Central memory CD4-positive, alpha-beta T cell (primary cell): ENCODE measurements at places on chromosomes 12 and 14.

DNA sequence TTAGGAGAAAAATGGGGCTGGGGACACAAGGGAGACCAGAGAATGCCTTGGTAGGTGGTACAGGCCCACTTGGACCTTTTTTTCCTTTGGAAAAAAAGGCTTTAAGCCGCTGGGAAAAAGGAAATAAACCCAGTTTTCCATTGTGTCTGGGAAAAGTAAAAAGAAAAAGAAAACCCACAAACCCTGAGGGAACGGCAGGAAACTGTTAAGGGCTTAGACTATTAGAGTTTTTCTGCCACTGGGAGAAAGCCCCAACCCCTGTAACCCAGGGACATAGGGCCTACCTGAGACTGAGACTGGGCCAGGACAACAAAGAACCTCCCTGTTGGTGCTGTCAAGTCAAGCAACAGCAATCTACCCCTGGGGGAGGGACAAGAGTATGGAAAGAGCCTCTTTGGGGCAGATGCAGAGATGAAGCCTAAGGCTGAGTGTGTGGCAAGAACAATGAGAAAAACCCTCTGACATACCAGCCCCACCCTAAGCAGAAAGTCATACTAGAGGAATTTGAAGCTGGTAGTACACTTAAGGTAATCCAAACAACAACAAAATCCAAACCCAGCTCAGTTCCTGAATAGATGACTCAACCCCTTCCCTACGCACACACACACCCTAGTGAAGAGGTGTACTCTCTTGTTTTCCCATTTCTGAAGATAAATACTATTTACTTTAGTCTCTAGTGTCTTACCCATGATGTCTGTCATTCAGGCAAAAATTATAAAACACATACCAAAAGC lies 22.8 kb downstream of the ATF1 start:
- no peak for DNase-seq

GRCh38 chr14:36284971-36285595 lies 35.4 kb downstream of the MBIP start:
- DNase-seq = no peak

DNA sequence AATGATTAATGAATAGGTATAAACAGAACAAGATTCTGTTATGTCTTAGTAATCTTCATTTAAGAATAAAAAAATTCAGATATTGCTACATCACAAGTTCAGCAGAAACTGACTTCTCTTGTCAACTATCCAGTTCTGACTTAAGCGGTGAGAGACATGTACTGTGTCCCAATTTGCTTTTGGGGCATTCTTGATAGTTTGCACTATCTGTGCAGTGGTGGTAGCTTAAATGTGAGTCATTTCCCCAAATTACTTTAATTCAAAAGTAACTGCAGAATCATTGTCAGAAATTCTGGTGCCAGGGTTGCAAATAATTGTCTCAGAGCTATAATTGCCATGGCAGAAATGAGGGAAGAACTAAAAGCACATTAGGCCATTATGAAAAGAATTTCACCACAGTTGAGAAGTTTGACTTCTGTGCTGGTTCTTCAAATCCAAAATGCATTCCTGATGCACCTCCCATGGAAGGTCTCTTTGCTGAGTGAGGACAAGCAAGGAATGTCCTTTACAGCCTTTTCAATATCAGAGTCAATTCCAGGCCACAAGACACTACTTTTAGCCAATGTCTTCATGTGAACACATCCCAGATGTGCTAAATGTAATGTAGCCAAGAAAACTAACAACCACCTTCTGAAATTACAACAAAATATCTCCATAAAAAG lies 304.7 kb downstream of the SSPN start:
- no peak for DNase-seq

- DNase-seq = no peak
These were observed 77.2 kb downstream of the BAZ1A start for GRCh38 chr14:34797747-34798583.

DNA sequence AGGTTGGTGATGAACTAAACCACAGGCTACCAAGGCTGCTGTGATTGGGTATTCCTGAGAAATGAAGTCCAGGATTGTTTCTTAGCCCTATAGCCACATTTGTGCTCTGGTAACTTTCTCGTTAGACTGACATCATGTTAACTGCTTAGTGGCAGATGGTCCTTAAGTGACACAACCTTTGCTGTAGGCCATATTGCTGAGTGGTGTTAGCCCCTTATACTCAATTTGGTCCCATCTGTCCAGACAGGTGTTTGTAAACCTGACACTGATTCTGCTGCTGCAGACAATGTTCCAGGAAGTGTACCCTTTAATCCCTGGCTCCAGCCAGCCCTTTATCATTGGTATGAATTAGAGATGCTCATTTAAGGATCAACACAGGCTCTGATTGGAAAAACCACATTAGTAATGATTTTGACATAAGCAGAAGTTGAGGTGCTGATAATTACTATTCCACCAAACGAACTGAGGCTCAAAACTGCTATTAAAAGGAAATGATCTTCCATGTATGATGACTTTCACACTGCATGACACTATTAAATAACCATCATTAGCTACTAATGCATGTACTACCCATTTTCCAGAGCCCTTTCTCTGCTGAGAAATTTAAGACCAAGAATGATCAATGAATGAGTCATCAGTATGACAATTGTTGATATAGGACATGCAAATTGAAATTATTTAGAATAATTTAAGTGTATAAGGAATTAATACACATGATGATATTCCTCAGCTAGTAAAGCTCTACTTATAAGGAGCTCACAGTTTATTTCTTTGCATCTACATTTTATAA lies 3.6 kb upstream of the SSTR1 start:
- DNase-seq = no peak

DNA sequence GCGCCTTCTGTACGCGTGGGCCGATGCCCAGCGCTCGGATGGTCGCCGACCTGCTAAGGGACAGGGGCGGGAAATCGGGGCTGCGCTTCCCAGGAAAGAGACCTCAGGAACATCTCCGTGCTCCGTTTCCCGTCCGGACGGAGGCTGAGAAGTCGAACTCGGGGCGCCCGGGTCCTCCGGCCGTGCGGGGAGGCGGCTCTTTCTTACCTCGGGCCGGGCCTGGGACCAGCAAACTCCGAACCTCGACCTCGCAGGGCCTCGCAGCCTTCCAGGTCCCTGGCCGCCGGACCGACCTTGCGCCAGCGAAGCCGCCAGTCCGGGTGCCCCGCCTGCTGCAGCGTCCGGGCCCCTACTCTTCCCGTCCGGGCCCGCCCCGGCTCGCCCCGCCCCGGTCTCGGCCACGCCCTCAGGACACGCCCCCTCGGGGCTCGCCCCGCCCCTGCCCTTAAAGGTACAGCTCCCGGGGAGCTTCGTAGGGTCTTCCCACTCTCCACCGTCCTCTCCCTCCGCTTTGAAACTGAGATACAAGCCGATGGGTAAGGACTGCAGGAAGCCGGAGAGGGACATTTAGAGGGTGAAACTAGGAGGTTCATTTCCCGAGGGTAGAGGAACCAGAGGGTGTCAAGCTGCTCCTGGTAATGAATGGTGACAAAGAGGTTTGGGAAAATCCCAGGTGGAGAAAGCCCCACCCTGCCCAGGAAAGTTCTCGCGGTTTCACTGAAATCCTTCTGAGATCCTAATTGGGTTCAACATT lies at the start of gene SLC8B1:
Gene SLC8B1, minus strand, starts transcription at position 324 of the 754 bp plus-strand sequence. CDS start 2,231 bp downstream, outside the sequence.
- peak; percentile 73 for DNase-seq

DNA sequence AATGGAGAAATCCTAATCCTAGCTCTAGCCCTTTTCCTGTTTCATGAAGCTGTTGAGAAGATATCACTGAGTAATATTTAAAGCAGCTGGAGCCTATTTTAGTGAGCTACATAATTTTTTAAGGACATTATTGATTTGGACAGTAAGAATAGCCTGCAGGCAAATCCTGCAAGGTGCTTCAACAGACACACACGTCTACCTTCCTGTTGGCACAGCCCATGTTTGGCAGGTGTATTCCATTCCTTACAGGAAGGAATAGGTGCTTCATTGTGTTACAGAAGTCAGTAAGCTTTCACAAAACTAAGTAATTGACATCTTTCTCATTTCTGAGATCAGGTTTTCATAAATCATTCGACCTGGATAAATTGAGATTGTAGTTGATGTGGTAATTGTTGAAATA lies 50.6 kb downstream of the FOXA1 start:
- DNase-seq = no peak

- no peak for DNase-seq
These were observed 86.3 kb downstream of the KIF26A start for GRCh38 chr14:104224506-104225277.

- no peak for DNase-seq
These were observed 26.9 kb downstream of the TMEM233 start for GRCh38 chr12:119620490-119620889.

DNA sequence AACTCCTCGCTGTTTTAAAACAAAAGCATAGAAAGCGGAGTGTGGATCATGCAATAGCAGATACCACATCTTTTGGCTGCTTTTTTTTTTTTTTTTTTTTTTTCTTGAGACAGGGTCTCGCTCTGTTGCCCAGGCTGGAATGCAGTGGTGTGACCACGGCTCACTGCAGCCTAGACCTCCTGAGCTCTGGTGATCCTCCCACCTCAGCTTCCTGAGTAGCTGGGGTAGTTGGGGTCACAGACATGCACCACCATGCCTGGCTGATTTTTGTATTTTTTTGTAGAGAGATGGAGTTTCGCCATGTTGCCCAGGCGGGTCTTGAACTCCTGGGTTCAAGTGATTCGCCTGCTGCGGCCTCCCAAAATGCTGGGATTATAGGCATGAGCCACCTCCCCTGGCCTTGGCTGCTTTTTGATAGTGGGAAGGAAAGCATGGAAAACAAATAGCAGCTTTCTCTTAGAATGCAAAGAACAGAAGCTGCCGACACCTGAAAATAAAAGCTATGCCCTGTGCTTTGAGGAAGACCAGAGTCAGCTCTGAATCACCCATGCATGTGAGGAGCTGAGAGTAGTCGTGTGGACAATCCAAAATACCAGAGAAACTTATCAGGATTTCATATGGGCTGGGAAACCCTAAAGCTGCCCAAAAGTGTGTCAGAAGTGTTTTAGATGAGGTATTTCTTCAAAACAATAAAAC lies 3.6 kb upstream of the ELK3 start:
- DNase-seq = no peak

DNA sequence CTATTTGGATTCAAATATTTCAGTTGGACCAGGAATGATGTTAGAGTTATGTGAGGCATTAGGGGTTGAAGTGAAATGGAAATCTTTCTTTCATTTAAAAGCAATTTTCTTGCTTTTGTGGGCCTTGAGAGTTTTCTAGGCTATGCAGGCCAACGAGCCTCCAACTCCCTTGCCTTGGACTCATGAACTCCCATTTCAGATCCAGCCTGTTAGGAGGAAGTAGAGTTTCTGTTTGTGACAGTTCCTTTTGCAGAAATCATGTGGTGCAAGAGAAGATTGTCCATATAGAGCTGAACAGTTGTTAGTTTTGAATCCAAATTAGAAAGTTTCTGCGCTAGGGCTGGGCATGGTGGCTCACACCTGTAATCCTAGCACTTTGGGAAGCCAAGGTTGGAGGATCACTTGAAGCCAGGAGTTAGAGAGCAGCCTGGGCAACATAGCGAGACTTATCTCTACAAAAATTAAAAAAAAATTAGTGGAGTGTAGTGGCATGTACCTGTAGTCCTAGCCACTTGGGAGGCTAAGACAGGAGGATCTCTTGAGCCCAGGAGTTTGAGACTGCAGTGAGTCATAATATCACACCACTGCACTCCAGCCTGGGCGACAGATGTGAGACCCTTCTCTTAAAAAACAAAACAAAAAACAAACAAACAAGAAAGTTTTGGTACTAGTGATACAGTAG lies 47.3 kb upstream of the MED13L start:
- DNase-seq = no peak

GRCh38 chr14:50859296-50859624 lies 12.6 kb upstream of the ABHD12B start:
- DNase-seq = no peak

- no peak for DNase-seq
These were observed 11.5 kb downstream of the RIMKLB start for GRCh38 chr12:8709124-8709830.

DNA sequence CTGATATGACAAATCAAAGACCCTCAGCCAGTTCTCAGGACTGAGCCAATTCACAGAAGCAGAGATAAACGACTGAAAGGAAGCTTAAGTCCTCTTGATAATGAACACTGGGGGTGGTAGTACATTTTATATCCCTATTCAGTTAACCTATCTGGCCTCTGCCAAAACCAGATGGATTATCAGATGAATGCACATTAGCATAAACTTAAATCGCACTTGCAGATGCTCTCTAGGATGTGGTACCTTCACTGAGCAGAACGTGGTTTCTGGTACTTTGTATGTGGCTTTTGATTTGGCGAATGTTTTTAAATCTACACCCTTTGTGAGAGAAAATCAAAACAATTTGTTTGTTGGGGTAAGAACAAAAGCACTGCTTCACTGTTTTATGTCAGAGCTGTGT lies 21.1 kb upstream of the TAS2R14 start:
- peak; percentile 61 for DNase-seq

DNA sequence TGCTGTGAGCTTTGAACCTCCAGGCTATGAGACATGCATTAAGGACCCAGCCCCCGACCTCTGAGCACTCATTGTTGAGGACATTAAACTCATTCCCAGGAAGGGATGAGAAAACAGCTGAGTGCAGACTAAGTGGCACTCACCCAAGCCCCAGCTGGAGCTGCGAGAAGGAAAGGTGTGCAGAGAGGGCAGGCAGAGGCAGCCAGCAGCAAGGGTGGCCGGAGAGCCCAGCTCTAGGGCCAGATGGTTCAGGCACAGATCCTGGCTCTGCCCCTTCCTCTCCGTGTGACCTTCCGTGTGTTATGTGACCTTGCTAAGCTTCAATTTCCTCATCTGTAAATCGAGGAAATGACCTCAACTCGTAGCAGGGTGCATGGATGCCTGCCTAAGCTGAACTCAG lies 3.7 kb downstream of the TSPAN11 start:
- DNase-seq = no peak

GRCh38 chr12:64587447-64587846 lies 22.8 kb upstream of the RASSF3 start:
- DNase-seq = no peak

GRCh38 chr12:122001466-122002209 lies 20.0 kb upstream of the BCL7A start:
- no peak for DNase-seq

DNA sequence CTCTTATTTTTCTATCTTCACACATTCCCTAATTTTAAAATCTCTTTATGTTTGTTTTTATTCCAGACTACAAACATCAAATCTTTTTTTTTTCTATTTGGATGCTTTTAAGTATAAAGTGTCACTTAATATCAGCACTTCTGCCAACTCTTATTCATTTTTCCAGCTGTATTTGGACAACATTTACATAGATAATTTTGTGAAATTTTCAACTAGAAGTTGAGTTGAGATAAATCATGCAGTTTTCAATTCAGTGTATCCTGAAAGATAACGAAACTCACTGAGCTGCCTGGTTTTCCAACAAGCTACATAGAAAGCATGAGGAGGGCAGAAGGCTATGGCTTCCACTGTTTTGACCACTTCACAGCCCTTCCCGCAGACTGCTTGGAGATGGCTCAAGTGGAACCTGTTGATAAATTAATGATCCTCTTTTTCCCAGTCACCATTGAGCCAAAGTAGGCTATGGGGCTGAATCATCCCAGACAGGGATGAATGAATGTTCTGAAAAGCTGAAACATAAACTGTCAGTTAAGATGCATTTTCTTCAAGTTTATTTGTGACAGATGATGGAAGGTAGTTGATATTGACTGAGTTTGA lies 213.9 kb downstream of the RAD51B start:
- DNase-seq = no peak
